Fibroblast of mammary gland (primary cell): ENCODE measurements at places on chromosomes 2 and 18.

- DNase-seq, result peak; percentile 93
Observed at GRCh38 chr2:32865399-32866068, 81.2 kb upstream of the LTBP1 start.

GRCh38 chr18:74225193-74225840, 66.4 kb downstream of the CYB5A start:
- no peak for DNase-seq

DNA sequence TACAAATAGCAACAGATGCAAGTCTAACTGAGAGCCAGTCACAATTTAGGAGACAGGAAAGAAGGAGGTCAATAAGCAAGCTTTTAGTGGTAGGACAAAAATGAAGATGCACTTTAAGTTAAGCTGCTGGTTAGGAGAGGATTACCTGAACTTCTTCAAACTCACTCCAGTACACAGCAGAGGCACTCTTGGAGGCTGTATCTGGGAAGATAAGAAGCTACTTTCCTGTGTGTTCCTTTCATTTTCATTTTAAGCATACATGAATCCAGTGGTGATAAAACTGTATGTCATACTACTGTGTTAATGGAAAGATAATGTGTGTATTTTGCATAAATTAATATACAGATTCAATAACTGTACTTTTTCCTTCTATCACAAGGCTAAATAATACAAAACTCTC, 49.6 kb downstream of the HYCC2 start:
- no peak for DNase-seq

DNA sequence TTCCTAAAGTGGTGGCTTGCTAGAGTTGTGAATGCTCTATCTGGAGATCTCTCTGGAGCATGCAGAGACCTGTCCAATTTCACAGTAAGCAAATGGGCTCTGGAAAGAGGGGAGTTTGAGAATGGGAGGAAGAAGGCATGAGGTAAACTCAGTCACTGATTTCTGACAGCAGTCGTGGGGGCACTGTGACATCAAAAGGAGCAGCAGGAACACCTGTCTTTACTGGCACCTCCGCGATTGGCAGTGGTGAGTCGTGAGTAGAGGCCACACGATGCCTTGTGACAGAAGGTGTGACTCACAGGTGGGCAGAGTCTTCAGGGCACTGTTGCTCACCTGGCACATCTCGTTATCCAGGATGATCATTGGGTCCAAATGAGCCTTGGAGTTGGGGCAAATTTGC, 38.8 kb upstream of the CAVIN2 start:
- no peak for DNase-seq

DNA sequence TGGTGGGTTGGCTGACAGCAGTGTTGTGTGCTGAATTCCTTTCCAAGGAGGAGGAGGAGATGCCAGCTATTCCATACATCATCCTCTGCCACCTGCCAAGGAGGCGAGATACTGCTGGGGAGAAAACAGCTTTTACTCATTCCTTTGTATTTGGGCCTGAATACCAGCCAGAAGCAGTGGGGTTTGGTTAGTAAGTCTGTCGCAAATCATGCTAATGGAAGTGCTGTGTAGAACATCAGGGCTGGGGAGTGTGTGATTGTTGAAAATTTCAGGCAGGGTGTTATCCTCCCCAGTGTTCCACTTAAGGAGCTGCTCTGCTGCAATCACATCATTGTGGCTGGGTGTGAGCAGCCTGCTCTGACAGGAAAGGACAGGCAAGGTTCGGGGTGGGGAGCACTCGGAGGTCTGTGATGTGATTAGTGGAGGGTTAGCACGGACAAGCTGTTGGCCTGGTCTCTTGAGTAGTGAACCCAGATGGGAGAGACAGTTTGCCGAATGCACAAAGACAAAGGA, 128.2 kb upstream of the DLX2 start:
- no peak for DNase-seq
